ENCODE measurements at places on chromosomes 4 and X. TPM values are rescaled to one million over a fixed set of nuclear protein-coding genes. Genes with fewer than 3 reads are reported as not detected.

- DNase-seq: no peak
Measured at GRCh38 chrX:120271218-120271617, 20.6 kb downstream of the ZBTB33 start.

Gene IL15
- 8.2 TPM for polyA plus RNA-seq

DNA sequence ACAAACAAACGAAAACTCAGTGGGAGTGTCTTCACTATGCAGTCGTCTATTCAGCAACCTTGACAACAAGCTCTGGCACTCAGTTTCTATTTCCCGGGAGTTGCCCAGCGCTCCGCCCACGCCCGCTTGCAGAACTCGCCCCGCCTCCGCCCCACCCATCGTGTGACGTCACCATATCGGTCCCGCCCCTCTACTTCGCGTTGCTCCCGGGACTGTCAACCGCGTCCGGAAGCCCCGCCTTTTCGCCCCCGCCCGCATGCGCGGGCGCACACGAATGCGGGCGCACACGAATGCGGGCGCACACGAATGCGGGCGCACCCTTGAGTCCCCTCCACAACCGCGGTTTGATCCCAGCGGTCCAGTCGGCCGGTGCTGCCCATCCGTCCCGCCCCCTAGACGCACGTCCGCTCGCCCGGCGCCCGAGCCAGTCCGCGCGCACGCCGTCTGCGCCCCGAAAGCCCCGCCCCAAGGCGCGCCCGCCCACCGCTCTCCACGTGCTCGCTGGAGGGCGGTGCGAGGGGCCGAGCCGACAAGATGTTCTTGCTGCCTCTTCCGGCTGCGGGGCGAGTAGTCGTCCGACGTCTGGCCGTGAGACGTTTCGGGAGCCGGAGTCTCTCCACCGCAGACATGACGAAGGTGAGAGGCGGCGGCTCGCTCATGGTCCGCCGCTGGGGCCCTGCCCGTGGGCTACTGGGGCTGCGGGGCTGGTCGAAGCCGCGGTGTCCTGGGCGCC lies at the start of gene LAP3:
LAP3 (plus strand) TSS at position 267 of the 733 bp plus-strand sequence; CDS start at position 535, 268 bp downstream.
- DNase-seq: peak; percentile 100

Gene MCTS1
- 32.6 TPM for polyA plus RNA-seq

GRCh38 chr4:25889589-25890503 lies 24.2 kb upstream of the SMIM20 start:
- DNase-seq: no peak

DNA sequence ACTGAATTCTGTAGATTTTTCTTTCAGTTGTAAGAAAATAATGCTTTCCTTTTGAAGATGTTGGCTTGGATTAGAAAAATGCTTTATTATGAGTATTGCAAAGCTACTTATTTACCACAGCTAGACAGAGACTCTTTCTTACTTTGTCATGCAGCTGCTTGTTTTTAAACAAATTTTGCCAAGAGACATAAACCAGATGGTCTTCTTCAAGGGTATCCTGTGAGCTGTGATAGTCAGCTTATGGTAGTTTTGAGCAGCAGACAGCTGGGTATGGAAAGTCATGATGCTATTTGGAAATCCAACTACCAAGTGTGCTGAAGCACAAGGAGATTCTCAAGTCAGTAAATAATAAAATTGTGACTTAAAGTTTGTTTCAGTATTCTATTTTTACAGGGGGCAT lies 941.5 kb downstream of the DMD start:
- DNase-seq: no peak

- DNase-seq: no peak
Measured at GRCh38 chrX:104929324-104929723, 291.2 kb downstream of the TEX13A start.

GRCh38 chrX:71532078-71532752 lies 689 bp upstream of the OGT start:
- DNase-seq: peak; percentile 20

DNA sequence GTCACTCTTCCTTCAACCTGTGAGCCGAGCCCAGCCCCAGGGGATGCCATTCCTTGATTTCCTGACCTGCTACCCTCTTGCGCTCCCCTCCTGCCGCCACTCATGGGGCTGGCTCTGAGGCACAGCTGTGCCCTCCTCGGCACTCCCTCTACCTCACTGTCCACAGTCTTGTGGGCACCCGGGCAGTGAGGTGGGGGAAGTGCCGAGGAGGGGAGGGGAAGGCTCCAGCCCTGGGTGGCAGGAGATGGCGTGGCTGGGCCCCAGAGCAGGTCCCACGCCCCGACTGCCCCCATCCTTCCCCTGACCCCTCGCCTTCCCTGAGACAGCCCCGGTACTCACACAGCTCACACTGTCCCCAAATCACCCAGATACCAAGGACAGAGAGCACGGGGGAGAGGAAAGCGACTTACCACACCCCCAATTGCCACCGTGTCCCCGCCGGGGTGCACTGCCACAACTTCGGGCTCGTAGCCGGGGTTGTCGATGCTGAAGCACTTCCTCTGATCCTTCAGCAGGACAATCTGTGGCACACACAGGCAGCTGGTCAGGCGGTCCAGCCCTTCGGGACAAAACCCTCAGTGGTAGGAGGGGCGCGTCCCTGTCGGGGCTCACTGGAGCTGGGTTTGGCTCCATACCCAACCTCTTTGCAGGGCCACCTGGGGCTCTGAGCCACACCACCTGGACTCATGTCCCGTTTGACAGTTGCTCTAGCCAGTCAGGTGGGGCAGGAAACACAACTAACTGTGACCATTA lies 37.9 kb downstream of the WDR1 start:
- no peak for DNase-seq

Gene ZNF518B
- 17.8 TPM for polyA plus RNA-seq

Gene WNK3
- 1.2 TPM for polyA plus RNA-seq

DNA sequence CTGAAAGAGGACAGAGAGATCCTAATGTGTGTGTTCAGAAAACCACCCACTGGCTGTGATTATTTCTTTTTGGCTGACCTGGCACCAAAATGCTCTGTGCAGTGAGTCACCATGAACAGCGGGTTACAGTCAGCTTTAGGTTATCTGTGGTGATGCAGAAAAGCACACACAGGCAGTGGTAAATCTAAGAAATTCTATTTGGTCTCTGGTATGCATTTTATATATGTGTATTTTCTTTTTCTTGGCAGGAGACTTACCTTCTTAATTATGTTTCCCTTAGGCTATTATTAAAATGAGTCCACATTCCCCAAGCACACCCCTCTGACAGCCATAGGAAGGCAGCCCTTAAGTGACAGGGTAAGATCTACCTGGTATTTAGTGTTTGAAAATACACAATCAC lies 79.1 kb upstream of the TFDP3 start:
- no peak for DNase-seq

Gene HS6ST2
- 2.4 TPM for polyA plus RNA-seq

- no peak for DNase-seq
Measured at GRCh38 chrX:124341396-124342132, 4.8 kb upstream of the SH2D1A start.

- DNase-seq: no peak
Measured at GRCh38 chr4:119207051-119207450, 5.5 kb upstream of the USP53 start.

DNA sequence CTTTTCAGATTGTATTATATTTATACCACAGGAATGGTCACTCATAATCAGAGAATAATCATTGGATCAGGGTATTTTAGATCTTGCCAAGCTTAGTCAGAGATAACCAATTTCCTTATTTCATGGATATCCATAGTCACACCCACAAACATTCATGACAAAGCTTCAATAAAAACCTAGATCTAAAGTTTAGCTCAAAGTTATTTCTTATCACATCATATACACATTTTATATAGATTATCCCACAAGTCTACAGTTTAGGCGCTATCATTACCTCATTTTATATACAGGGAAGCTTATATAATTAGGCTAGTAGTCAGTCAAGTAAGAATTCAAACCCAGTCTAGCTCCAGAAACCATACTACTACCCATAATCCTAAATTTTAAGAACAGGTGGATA lies 82.3 kb downstream of the SLC10A7 start:
- DNase-seq: no peak

Gene SYNPO2
- 8.5 TPM for polyA plus RNA-seq

DNA sequence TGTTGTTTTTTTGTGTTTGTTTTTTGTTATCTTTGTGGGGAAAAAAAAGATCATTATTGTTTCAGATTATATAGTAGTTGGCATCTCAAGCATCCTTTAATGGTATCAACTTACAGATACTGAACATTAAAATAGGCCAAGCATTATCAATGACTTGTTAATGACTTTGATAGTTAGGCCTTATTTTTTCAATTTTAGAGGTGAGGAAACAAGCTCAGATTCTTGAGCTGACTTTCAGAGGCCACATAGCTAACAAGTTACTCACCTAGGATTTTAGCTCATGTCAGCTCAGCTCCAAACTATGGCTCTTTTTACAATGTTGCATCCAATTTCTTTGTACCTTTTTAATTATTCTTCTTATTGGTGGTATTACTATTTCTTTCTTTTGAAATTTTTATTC lies 471 bp upstream of the PLAC8 start:
- no peak for DNase-seq

GRCh38 chrX:40174854-40175510 lies 77.2 kb upstream of the BCOR start:
- peak; percentile 62 for DNase-seq

DNA sequence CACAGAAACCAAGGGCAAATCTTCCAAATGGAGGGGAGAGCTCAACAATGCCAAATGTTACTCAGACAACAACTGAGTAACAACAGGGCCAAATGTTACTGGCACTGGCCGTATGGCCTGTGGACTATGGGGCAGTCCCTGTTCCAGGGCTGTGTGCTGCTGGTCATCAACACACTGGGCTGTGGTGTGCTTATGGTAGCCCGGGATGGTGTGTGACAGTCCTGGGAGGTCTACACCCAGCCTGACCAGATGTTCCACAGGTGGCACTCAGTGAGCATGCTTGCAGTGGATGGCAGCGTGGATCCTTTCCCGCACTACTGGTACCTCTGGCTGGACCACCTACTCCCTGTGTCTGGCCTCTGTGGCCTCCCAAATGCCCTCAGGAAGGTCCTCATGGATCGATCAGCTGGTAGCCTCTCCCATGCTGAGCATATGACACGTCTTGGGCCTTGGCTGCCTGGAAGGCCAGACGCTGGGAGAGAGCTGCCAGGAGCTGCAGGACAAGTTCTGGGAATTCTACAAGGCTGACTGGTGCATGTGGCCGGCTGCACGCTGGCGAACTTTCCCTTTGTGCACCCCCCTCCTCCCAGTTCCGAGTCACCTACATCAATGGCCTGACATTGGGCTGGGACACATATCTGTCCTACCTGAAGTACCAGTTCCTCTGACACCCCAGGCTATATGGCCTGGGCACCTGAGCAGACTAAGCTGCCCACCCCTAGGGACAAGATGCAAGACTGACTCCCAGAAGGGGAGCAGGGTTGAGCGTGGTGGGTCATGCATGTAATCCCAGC lies 59.7 kb upstream of the IQSEC2 start:
- no peak for DNase-seq

GRCh38 chrX:107721318-107721717 lies 54.3 kb downstream of the TSC22D3 start:
- no peak for DNase-seq

Gene RRH
- 0.17 TPM for polyA plus RNA-seq

DNA sequence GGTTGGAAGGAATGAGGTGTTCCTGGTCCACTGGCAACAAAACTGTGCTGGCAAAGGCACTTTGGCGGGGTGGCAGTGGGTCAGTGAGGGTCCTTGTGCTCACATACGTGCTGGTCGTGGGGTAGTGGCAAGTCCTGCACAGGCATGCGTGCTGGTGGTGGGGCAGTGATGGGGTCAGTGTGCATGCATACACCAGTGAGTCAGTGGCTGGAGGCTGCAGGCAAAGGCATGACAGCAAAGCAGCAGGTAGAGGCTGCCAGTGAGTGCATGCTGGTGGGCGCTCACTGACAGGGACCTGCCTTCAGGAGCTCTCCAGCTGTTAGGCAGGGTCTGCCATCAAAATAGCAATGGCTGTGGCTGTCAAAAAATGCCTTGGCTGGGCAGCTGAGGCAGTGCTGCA lies 42.1 kb downstream of the TMPRSS11E start:
- DNase-seq: no peak

DNA sequence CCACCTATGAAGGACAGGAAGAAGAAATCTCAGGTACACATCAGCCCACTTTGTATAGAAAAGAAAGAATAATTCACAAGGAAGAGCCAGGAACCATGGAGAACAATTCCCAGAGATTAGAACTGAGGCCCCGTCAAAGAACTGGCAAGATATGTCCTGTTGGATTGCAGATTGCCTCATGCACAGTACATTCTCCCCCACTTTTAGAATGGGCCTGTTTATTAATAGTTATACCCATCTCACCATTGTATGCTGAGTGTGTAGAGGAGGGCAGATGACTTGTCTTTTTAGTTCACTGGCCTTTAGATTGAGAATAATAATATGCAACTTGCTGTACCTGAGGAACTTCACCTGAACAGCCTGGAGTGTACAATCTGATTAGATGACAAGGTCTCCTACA lies 315.6 kb upstream of the HAND2 start:
- no peak for DNase-seq

- no peak for DNase-seq
Measured at GRCh38 chr4:26139310-26139924, 181.4 kb upstream of the RBPJ start.

GRCh38 chr4:101205916-101206315 lies 141.4 kb downstream of the PPP3CA start:
- no peak for DNase-seq

DNA sequence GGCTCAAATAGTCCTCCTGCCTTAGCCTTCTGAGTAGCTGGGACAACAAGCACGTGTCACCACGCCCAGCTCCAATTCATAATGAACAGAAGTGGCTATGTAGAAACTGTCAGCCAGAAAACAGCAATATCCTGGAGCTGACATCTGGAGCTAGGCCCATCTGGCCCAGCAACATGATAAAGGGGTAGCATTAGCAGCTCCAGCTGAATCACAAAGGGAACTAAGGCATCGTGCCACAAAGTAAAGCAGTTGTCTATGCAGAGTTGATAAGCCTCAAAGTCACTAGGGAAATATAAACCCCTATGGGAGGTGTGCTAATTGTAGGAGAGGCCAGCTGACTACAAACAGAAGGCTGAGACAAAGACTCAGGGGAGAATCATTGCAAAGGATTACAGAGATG lies 270.5 kb upstream of the GPC4 start:
- no peak for DNase-seq

Gene TBX22
- polyA plus RNA-seq: not detected

Gene CTAG2
- polyA plus RNA-seq: not detected

DNA sequence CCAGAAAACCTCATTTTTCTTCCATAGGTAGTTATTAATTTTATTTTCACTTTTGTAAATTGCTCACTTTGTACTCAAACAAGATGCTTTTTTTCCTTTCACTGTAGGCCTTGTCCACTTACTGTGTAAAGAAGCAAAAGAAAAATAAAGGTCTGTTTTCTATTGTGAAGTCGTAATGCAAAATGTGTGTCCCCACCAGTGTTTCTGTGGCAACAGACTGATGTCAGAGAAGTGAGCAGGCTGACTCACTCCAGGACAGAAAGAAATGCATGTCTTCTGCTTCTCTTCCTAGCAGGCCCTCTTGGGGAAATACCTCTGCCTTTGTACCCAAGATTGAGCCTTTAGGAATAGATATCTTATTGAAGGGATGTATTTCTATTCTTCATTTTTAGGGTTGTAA lies 30.3 kb downstream of the INPP4B start:
- DNase-seq: peak; percentile 18
